ENCODE measurements at places on chromosomes 5 and 9. TPM values are rescaled to one million over a fixed set of nuclear protein-coding genes. Genes with fewer than 3 reads are reported as not detected.

NSUN2 gene
- 39.4 TPM for total RNA-seq

PCDHB10 gene
- 22.4 TPM for total RNA-seq

HMCN2 gene
- 0.46 TPM for total RNA-seq

CBY3 gene
- 0.46 TPM for total RNA-seq

ERAP2 gene
- total RNA-seq = 12.7 TPM

KCNT1 gene
- total RNA-seq = 12.2 TPM

SPATA6L gene
- total RNA-seq = 11.3 TPM

FREM1 gene
- 3.5 TPM for total RNA-seq

INSYN2B gene
- 7.4 TPM for total RNA-seq

FABP6 gene
- 14.8 TPM for total RNA-seq

ZCCHC10 gene
- total RNA-seq = 33.4 TPM

BHMT2 gene
- 1.2 TPM for total RNA-seq

PLPP6 gene
- total RNA-seq = 17.1 TPM

PCDH1 gene
- 69.2 TPM for total RNA-seq

SLC2A8 gene
- 16.4 TPM for total RNA-seq

FAT2 gene
- total RNA-seq = 7.2 TPM

FBP1 gene
- 1.2 TPM for total RNA-seq

AIF1L gene
- 24.9 TPM for total RNA-seq

LMX1B gene
- total RNA-seq = 1.8 TPM

SLC46A2 gene
- total RNA-seq = not detected

WWC1 gene
- 36.2 TPM for total RNA-seq

LECT2 gene
- total RNA-seq = not detected

OR13C2 gene
- 0.92 TPM for total RNA-seq

PCDHA10 gene
- total RNA-seq = 11.5 TPM

MYMK gene
- not detected for total RNA-seq

FAM221B gene
- total RNA-seq = 0.23 TPM

SLC36A2 gene
- not detected for total RNA-seq

NIM1K gene
- 12.7 TPM for total RNA-seq

SLC25A2 gene
- total RNA-seq = 0.23 TPM

FOXI1 gene
- not detected for total RNA-seq

ISL1 gene
- total RNA-seq = 20.3 TPM

ODF2 gene
- total RNA-seq = 25.1 TPM

PLEKHG4B gene
- total RNA-seq = 4.2 TPM

MLANA gene
- total RNA-seq = not detected

PCDHB14 gene
- 12.7 TPM for total RNA-seq

PCDHGA7 gene
- total RNA-seq = 7.6 TPM

TNPO1 gene
- total RNA-seq = 149 TPM

TRPM3 gene
- 36.4 TPM for total RNA-seq

SAP30L gene
- total RNA-seq = 19.4 TPM

KCNMB1 gene
- 0.23 TPM for total RNA-seq

MCTP1 gene
- 30.7 TPM for total RNA-seq

CYLC2 gene
- not detected for total RNA-seq

PCDHGA4 gene
- total RNA-seq = 12.5 TPM

ABLIM3 gene
- total RNA-seq = 53.1 TPM

Data from diencephalon (tissue), 1 donor.